ENCODE measurements at places on chromosomes 16 and 17.

DNA sequence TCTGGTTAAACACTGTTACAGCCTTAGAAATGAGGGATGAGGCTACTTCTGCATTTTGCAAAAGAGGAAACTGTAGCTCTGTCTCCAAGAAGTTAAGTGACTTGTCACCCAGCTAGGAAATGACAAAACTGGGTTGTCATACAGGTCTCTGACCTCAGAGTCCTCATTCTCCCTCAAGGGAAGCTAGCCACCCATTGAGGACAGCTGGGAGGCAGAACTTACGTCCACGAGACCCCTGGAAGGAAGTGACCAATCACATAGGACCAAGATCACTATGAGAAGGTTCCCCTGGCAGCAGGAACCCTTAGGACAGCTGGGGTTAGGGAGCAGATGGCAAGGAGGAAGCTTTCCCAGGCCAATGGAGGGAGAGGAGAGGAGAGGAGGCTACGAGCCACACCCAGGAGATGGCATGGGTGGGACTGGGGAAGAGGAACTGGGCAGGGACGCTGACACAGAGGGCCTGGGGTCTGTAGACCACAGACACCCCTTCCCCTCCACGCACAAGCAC, 11.2 kb downstream of the METTL22 start:
- DNase-seq: no peak

DNA sequence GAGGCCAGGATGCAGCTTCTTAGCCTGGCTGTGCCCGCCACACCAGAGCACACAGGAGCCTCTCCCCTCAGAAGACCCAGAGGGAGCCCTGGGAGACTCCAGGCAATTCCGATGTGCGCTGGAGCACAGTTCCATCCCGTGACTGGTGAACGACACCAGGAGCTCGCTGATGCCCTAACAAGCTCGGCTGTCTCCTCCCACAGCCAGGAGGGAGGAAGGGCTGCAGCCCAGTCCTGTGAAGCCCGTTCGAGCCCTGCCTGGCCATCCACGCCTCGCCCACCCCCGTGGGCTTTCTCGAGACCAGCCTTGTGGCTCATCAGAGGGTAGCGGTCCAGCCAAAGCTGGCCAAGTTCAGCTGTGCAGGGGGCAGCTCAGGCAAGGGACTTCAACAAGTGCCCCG, 21.8 kb upstream of the RASD1 start:
- no peak for DNase-seq

GRCh38 chr17:57559226-57559625, 185.9 kb downstream of the CCDC182 start:
- no peak for DNase-seq

GRCh38 chr17:63557416-63557815, 7.1 kb downstream of the DCAF7 start:
- no peak for DNase-seq

DNA sequence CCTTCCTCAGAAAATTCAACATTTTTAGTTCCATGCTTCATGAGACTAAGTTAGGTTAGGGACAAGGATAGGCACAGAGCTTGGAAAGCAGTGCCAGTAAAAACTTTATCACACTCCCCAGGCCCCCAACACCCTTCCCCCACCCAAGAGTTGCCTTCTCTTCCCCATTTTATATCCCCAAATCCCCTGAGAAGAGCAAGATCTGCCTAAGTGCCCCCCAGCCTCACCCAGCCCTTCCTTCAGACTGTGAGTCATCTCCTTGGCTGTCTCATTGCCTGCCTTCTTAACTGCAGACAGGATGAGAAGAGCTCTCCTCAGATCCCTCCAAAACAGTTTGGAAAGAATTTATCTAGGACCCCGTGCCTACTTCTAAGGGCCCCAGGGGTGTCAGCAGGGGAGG, 55.8 kb downstream of the NEUROD2 start:
- no peak for DNase-seq

DNA sequence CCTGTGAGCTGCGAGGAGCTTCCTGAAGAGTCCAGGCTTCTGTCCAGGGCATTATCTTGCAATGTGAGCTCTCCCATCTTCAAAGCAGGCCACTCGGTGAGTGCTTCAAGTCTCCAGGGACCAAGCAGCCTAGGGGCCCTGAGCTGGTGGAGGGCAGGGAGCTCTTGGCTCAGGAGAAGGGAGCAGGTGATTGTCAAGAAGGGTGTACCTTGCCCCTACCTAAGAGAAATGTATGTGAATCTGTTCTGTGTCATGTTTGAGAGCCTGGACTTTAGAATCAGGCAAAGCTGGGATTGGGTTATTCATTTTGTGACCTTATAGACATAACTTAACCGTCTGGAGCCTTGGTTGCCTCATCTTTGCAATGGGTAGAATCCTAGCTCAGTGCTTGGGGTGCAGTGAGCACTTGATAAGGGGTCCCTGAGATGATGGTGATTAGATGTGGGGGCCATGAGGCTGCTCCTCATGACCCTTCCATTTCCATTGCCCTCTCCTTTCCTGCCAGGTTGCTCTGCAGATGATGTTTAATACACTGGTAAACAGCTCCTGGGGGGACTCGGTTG, 15.9 kb downstream of the ZNF768 start:
- DNase-seq: no peak

GRCh38 chr16:56252835-56253234, 61.5 kb downstream of the GNAO1 start:
- no peak for DNase-seq

DNA sequence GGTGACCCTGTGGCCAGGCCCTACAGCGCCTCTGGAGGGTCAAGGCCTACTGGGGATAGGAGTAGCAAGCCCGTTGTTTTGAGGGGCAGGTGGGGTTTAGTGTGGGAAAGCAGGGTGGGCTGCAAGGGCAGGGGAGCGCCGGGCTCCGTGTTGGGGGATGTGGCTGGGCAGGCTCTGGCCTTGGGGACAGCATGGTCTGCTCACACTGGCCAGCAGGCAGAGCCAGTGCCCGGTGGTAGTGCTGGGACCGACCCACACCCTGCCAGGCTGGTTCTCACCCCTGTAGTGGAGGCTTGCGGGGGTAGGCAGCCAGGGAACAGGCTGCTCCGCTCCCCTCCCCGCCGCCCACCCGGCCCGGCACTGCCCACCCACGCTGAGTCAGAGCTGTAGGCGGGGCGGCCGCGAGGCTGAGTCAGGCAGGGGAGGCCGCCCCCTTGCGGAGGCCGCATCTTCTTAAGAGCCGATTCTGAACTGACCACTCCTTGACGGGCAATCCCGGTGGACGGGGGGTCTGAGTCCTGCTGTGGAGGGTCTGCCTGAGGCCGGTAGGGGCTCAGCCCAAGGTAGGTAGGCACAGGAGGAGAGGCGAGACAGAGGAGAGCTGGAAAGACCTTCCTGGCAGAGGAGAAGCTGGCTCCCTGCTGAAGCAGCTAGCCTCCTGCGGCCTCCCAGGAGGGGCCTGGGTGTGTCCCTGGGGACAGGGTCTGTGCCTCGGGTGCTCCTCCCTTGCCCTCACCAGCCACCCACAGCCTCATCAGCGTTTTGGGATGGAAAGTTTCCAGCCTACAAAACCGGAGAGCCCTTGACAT, 62.4 kb downstream of the BAIAP2 start:
- DNase-seq: no peak

GRCh38 chr17:81898029-81898866, 3.8 kb upstream of the NPB start:
- DNase-seq: no peak

GRCh38 chr17:41892021-41892376, 26.8 kb downstream of the ACLY start:
- DNase-seq: no peak

Measured in DND-41 (cell line).